ENCODE measurements at places on chromosomes 13 and 19. TPM values are rescaled to one million over a fixed set of nuclear protein-coding genes. Genes with fewer than 3 reads are reported as not detected.

The KLK15 gene
- total RNA-seq: not detected

The CLC gene
- total RNA-seq: not detected

The ETHE1 gene
- 18.2 TPM for total RNA-seq

The RGS9BP gene
- 1.6 TPM for total RNA-seq

The APOC1 gene
- 17.8 TPM for total RNA-seq

The SELENOV gene
- total RNA-seq: not detected

The ZNF229 gene
- 25.8 TPM for total RNA-seq

The SPTBN4 gene
- 39.7 TPM for total RNA-seq
